Aortic smooth muscle cell (primary cell): ENCODE measurements at places on chromosomes 16 and 17. TPM values are rescaled to one million over a fixed set of nuclear protein-coding genes. Genes with fewer than 3 reads are reported as not detected.

ANKRD40 gene
- 28.7 and 32.6 TPM in 2 replicates for total RNA-seq

CD300H gene
- not detected in 2 replicates for total RNA-seq

CCL14 gene
- 0.40 TPM in 1 of 2 replicates, not detected in the other for total RNA-seq

STH gene
- total RNA-seq: not detected in 2 replicates

EVI2A gene
- total RNA-seq: 6.6 and 9.9 TPM in 2 replicates

MYH3 gene
- total RNA-seq: 0.56 and 1.5 TPM in 2 replicates

MT2A gene
- total RNA-seq: 56.0 and 84.2 TPM in 2 replicates
